ENCODE measurements at places on chromosomes 5 and 9.

GRCh38 chr9:99259231-99259918 is 37.3 kb downstream of the SEC61B start:
- peaks cover 79% of the 10 kb centered on the region for H3K4me1 ChIP-seq
- H3K27ac ChIP-seq: peak overlapping the region; percentile 80
- H3K27me3 ChIP-seq: no peaks in the 10 kb centered on the region
- H3K36me3 ChIP-seq: peaks cover 7% of the 10 kb centered on the region

GRCh38 chr9:133580419-133580738 is 28.8 kb downstream of the FAM163B start:
- no peak for DNase-seq

- no peak for DNase-seq
- H3K27ac ChIP-seq: no peak overlapping the region
- H3K27me3 ChIP-seq: no peaks in the 10 kb centered on the region
- no peak overlapping the region for H3K4me3 ChIP-seq
- peaks cover 1% of the 10 kb centered on the region for H3K36me3 ChIP-seq
- peaks cover 7% of the 10 kb centered on the region for H3K4me1 ChIP-seq
These were observed 116.0 kb downstream of the MLLT3 start for GRCh38 chr9:20506099-20506900.

GRCh38 chr5:32760091-32760509 is 49.0 kb downstream of the NPR3 start:
- H3K36me3 ChIP-seq: peaks cover 2% of the 10 kb centered on the region
- H3K4me3 ChIP-seq: no peak overlapping the region
- no peaks in the 10 kb centered on the region for H3K4me1 ChIP-seq

DNA sequence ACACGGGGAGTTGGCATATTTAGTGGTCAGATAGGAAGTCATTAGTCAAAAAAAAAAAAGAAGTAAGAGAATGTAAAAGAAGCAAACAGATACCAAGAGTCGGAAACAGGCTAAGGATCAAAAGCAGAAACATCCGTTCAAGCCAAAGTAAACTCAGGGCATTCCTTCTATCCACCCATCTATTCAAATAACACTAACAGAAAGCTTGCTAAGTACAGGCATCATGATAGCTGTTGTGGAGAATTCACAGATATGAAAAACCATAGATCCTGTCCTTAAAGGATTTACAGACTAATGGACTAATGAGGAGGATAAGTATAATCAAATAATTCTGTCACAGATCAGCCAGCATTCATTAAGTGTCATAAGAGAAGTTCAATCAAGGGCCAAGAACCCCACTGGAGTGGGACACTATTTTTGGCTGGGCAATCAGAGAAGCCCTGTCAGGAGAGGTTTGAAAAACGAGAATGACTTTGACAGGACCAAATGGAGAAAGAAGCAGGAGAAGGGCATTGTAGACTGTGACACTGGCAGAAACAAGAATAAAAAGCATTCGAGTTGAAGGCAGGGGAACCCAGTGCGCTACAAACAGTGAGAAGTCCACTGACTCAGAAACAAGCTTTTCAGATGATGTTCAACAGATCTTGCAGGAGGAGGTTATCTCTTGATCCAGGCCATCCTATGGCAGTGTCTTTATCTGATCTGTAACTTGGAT is 154.2 kb upstream of the TSLP start:
- no peak overlapping the region for H3K4me3 ChIP-seq
- H3K36me3 ChIP-seq: no peaks in the 10 kb centered on the region
- no peaks in the 10 kb centered on the region for H3K4me1 ChIP-seq
- H3K27ac ChIP-seq: no peak overlapping the region
- peaks cover 3% of the 10 kb centered on the region for H3K27me3 ChIP-seq
- DNase-seq: no peak

DNA sequence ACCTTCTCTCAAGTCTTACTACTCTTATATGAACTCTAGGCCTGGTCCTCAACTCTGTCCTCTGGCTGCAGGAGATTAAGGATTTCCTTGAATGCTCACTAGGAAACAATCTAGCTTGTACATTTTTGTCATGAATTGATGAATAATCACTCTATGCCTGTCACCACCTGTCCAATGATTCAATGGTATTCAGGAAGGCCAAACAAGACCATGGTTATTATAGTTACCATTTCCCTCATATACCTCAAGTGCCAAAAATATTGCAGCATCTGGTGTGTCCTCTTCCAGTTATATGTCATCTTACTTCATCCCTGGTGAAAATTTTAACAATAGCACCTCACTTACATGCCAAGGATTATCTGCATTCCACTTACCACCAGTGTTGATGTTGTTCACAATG is 179.0 kb upstream of the MOCS2 start:
- no peaks in the 10 kb centered on the region for H3K4me1 ChIP-seq
- no peaks in the 10 kb centered on the region for H3K36me3 ChIP-seq
- no peak for DNase-seq

GRCh38 chr5:101995585-101995984 is 300.5 kb downstream of the SLCO4C1 start:
- no peak overlapping the region for H3K4me3 ChIP-seq
- H3K4me1 ChIP-seq: no peaks in the 10 kb centered on the region
- no peaks in the 10 kb centered on the region for H3K27me3 ChIP-seq

GRCh38 chr9:14887149-14887548 is 23.1 kb downstream of the FREM1 start:
- DNase-seq: no peak
- no peaks in the 10 kb centered on the region for H3K36me3 ChIP-seq
- H3K4me3 ChIP-seq: no peak overlapping the region
- no peak overlapping the region for H3K27ac ChIP-seq
- H3K4me1 ChIP-seq: no peaks in the 10 kb centered on the region
- H3K27me3 ChIP-seq: no peaks in the 10 kb centered on the region

DNA sequence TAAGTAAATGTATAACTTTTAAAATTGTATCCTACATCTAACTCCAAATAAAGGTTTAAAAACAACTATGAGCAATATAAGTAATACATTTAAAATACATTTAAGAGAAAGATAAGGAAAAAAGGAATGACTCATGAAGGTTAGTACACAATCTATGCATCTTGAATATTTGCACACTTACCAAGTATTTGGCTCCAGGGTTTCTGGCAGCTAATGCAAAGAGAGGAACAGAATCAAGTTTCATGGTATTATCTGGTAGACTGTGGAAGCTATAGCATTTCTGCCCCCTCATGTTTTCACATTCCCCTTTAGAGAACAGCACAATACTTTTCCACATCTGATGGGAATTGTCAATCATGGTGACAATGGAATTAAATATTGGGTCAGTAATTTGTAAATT is 132.1 kb downstream of the COX7C start:
- no peak overlapping the region for H3K4me3 ChIP-seq
- DNase-seq: no peak
- H3K27me3 ChIP-seq: no peaks in the 10 kb centered on the region
- no peak overlapping the region for H3K27ac ChIP-seq
- no peaks in the 10 kb centered on the region for H3K4me1 ChIP-seq

GRCh38 chr9:116555556-116556155 is 131.4 kb upstream of the TRIM32 start:
- H3K4me1 ChIP-seq: no peaks in the 10 kb centered on the region
- no peaks in the 10 kb centered on the region for H3K36me3 ChIP-seq
- no peak overlapping the region for H3K4me3 ChIP-seq
- no peak overlapping the region for H3K27ac ChIP-seq

GRCh38 chr9:136105398-136106135 is 10.5 kb upstream of the NACC2 start:
- H3K27me3 ChIP-seq: peaks cover 18% of the 10 kb centered on the region
- no peaks in the 10 kb centered on the region for H3K36me3 ChIP-seq
- no peak overlapping the region for H3K27ac ChIP-seq
- peaks cover 44% of the 10 kb centered on the region for H3K4me1 ChIP-seq

Measured in stimulated activated naive B cell treated with anti-CD40 and anti-IgM and Interleukin-4, amounts not matched to agents 10 μg/mL and 1 μg/mL and 100 μg/mL, for 72 hours (primary cell).